ENCODE measurements at places on chromosomes 12 and 14. TPM values are rescaled to one million over a fixed set of nuclear protein-coding genes. Genes with fewer than 3 reads are reported as not detected.
A peak's percentile ranks its signal among the peaks of the same experiment; 100 is the strongest.

DNA sequence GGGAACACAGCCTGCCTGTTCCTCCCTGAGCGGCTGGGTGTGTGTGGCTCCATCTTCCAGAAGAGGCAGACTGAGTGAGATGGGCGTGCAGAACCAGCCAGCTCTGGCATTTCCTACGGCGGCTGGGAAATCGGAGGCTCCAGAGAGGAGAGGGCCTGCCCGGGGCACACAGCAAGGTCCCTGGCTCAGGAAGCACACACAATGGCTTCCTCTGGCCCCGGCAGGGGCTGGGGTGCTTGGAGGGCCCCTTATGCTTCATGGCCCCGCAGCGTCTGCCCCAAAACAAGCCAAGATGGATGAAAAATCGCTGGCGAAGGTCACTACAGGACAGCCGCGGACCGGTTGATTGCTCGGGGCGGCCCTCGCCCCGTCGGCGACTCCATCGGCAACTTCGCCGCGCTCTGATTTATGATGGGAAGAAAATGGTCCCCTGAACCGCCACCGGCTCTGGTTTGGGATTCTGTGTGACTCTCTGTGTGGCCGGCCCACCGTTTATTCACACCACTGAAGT lies 191.5 kb upstream of the C14orf180 start:
- H3K27ac ChIP-seq, result no peak overlapping the region
- H3K4me1 ChIP-seq, result no peaks in the 10 kb centered on the region
- DNase-seq, result no peak
- H3K4me3 ChIP-seq, result no peak overlapping the region
- H3K36me3 ChIP-seq, result no peaks in the 10 kb centered on the region
- peaks cover 9% of the 10 kb centered on the region for H3K27me3 ChIP-seq

DNA sequence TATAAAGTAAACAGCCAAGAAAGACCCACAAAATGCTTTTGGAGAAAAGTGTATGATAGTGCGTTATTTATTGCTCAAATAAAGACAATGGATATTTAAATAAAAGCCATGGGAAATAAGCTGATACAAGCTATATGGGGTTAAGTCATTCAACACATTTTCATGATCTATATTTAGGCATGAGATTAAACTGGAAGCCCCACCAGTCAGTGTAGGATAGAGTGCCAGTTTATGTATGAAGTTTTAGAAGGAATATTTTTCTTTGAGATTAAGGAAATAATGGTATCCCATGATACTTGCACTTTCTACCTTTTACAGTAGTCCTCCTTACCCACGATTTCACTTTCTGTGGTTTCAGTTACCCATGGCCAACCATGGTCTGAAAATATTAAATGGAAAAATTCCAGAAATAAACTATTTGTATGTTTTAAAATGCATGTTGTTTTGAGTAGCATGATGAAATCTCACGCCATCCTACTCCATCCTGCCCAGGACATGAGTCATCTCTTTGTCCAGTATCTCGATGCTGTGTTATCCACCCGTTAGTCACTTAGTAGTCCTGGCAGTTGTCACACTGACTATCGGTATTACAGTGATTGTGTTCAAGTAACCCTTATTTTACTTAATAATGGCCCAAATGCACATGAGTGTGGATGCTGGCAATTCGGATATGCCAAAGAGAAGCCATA lies 22.3 kb downstream of the SYT1 start:
- peak; percentile 73 for DNase-seq
- H3K27me3 ChIP-seq, result no peaks in the 10 kb centered on the region
- peaks cover 29% of the 10 kb centered on the region for H3K4me1 ChIP-seq
- H3K4me3 ChIP-seq, result no peak overlapping the region
- H3K36me3 ChIP-seq, result no peaks in the 10 kb centered on the region

- H3K36me3 ChIP-seq, result no peaks in the 10 kb centered on the region
- DNase-seq, result no peak
- no peak overlapping the region for H3K4me3 ChIP-seq
- H3K27ac ChIP-seq, result no peak overlapping the region
- H3K27me3 ChIP-seq, result no peaks in the 10 kb centered on the region
Measured at GRCh38 chr14:35430459-35431199, 26.1 kb upstream of the NFKBIA start.

GRCh38 chr12:102781117-102781516 lies 135.9 kb downstream of the PAH start:
- no peak overlapping the region for H3K4me3 ChIP-seq
- no peak for DNase-seq
- H3K36me3 ChIP-seq, result no peaks in the 10 kb centered on the region
- H3K27ac ChIP-seq, result no peak overlapping the region
- no peaks in the 10 kb centered on the region for H3K27me3 ChIP-seq
- no peaks in the 10 kb centered on the region for H3K4me1 ChIP-seq

Gene GPR162
- 9.0 TPM for polyA plus RNA-seq

DNA sequence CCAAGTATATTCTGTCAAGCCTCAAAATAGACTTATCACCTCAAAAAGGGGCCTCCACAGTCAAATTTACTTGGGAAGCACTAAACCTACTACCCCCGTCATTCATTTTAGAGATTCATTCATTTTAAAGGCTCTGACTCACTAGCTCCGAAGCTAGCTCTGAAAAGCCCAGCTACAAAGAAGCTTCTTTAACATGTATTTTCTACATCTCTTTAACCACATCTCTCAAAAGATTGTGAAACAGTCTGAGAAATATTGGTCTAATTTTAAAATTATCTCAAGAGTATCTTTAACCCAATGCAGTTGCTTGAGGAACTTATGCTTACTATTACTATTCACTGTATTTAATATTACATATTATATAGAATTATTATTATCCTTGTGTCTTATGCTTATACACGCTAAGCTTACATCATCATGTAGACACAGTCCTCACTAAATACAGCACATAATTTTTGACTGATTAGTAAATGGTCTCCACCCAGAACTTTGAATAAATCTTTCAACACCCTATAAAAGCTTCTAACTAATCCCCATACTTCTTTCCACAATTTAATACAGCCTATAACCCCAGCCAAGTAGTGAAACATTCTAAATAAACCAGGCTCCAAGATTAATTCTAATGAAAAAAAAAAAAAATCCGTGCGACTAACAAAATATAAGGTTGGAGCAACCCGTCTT lies 7.8 kb downstream of the NT5DC3 start:
- no peaks in the 10 kb centered on the region for H3K4me1 ChIP-seq
- no peaks in the 10 kb centered on the region for H3K36me3 ChIP-seq
- DNase-seq, result no peak
- H3K27ac ChIP-seq, result no peak overlapping the region
- no peak overlapping the region for H3K4me3 ChIP-seq

Gene DHRS2
- polyA plus RNA-seq, result 0.10 TPM

- H3K4me1 ChIP-seq, result peaks cover 30% of the 10 kb centered on the region
- H3K27me3 ChIP-seq, result no peaks in the 10 kb centered on the region
- DNase-seq, result no peak
- H3K27ac ChIP-seq, result peak overlapping the region; percentile 66
Measured at GRCh38 chr12:48681399-48681709, 684 bp downstream of the KANSL2 start.

- H3K36me3 ChIP-seq, result no peaks in the 10 kb centered on the region
- no peaks in the 10 kb centered on the region for H3K27me3 ChIP-seq
- no peak overlapping the region for H3K27ac ChIP-seq
- no peaks in the 10 kb centered on the region for H3K4me1 ChIP-seq
Measured at GRCh38 chr12:69000074-69000473, 67.1 kb upstream of the CPM start.

DNA sequence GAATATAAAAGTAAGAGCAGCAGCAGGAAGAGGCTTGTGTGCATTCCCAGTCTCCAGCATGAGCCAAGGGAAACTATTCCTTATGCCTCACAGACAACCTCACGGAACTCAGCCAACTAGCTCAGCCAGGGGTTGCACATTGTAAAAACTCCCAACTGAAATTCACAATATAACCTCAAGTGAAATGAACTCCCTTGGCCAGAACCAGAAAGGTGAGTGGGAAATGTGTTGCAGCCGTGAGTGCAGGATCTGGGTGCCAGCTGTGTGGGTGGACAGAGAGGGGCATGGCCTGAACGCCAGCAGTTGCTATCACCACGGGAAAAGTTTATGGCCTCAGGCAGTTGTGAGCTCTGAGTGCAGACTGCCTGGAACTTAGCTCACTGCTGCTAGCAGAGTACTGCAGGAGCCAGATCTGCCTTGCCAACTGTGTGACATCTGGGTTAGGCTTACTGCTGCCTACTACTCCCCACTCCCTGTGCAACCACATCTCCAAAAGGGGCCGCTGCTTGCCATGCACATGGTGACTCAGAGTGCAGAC lies 2.3 kb upstream of the CLEC1A start:
- H3K36me3 ChIP-seq, result no peaks in the 10 kb centered on the region
- no peaks in the 10 kb centered on the region for H3K27me3 ChIP-seq
- peaks cover 7% of the 10 kb centered on the region for H3K4me1 ChIP-seq
- H3K27ac ChIP-seq, result no peak overlapping the region
- DNase-seq, result peak; percentile 63

GRCh38 chr12:132485619-132486018 lies 4.3 kb upstream of the FBRSL1 start:
- H3K36me3 ChIP-seq, result no peaks in the 10 kb centered on the region
- H3K27me3 ChIP-seq, result no peaks in the 10 kb centered on the region
- H3K4me3 ChIP-seq, result no peak overlapping the region
- DNase-seq, result no peak
